ENCODE measurements at places on chromosomes 5 and 9.

DNA sequence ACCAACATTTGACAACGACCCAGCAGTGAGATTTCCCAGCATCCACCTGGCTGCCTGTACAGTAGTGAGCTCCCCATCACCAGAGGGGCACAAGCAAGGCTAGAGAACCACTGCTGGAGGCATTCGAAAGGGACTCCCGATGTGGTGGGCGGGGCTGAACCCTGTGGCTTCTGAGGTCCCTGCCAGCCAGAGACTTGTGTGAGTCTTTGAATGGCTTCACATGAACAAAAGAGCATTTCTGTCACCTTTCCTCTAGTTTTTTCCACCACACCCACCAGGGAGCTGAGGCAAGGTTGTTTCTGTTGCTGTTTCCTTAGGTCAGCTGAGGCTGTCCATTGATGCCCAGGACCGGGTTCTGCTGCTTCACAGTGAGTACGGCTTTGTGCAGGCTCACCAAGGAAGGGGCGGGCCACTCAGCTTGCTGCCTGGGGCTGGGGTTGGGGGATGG, 15.7 kb downstream of the RGS3 start:
- no peak for DNase-seq

GRCh38 chr5:126004636-126005035, 418.6 kb upstream of the GRAMD2B start:
- no peak for DNase-seq

- peak; percentile 2 for DNase-seq
Measured at GRCh38 chr5:37248421-37248969, 681 bp downstream of the CPLANE1 start.

- no peak for DNase-seq
Measured at GRCh38 chr5:181163487-181164075, 16.2 kb downstream of the OR2V2 start.

- no peak for DNase-seq
Measured at GRCh38 chr5:53991942-53992341, 318.4 kb downstream of the ARL15 start.

GRCh38 chr5:122402955-122403685, 91.1 kb downstream of the SNCAIP start:
- DNase-seq: no peak

- DNase-seq: no peak
Measured at GRCh38 chr9:131395157-131396098, 1.5 kb downstream of the PRRC2B start.

- no peak for DNase-seq
Measured at GRCh38 chr5:180294411-180294810, 2.5 kb upstream of the MAPK9 start.

DNA sequence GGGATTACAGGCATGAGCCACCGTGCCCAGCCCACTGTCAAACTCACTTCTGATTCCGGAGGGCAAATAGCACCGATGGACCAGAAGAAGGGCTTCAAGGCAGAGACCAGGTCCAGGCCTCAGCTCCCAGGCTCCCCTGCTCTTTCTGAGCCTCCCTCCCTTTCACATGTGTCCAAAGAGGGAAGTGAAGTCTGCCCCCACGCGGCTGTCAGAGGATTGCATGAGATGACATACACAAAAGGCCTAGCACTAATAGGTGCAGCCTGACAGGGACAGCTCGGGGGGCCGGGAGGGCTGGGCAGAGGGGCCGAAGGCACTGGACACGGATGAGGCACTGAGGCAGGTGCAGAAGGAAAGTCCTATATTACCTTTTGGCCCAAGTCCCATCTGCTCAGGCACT, 16.1 kb downstream of the FBP1 start:
- DNase-seq: no peak

DNA sequence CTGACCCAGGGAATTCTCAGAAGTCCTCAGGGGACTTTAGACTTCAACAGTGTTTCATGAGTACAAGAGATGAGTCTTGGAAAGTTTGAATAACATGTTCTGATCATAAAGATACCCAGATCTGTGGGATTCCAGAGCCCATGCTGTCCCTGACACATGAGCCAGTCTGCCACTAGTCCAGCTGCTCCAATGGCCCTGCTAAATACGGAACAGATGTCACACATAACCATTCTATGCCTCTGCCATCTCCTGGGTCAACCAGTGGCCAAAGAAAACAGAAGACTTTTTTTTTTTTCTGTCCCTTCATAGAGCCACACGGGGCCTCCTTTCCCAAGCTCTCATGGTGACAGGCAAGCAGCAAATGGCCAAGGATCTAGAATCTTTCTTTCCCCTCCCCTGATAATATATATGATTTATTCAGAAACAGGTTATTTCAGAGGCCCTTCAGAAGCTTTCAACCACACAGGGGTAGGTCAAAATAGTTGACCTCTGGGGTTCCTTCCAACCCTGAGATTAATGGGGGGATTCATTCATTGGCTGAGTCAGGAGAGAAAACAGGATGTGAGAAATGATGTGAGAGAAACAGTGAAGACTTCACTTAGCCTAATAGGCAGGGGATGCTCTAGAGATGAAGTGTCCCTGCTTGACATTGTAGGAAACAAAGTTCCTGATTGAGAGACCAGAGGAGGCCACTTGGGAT, 367.7 kb downstream of the CDK5RAP2 start:
- DNase-seq: no peak

- peak; percentile 21 for DNase-seq
Measured at GRCh38 chr5:32443145-32443540, 1.4 kb downstream of the ZFR start.

DNA sequence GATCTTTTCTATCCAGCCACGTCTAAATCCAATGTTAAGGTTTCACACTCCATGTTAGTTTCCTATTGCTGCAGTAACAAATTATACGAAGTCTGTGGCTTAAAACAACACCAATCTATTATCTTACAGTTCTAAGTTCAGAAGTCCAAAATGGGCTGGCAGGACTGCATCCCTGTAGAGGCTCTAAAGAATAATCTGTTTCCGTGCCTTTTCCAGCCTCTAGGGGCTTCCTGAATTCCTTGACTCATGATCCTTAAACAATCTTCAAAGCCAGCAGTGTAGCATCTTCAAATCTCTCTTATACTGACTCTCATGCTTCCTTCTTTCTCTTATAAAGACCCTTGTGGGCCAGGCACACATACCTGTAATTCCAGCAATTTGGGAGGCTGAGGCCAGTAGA, 6.8 kb downstream of the PLGRKT start:
- no peak for DNase-seq

DNA sequence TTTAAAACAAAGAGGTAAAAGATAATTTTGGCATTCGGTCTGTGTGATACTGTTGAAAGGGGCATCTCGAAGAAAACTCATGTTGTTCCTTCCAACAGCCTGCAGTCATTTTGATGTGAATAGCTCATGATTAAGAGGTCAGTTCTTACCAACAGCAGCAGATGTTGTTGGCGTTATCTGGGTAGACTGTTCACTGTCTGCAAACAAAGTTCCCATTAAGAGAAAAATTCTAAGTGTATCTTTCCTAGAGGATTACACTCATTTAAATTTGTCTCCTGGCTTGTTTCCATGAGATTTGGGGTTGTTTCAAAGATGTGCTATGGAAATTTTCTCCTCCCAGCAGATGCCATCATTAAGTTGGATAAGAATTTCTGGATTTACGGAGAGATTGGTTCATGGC, 138.2 kb upstream of the RORB start:
- no peak for DNase-seq

GRCh38 chr9:87223392-87224246, 274.0 kb upstream of the DAPK1 start:
- no peak for DNase-seq

DNA sequence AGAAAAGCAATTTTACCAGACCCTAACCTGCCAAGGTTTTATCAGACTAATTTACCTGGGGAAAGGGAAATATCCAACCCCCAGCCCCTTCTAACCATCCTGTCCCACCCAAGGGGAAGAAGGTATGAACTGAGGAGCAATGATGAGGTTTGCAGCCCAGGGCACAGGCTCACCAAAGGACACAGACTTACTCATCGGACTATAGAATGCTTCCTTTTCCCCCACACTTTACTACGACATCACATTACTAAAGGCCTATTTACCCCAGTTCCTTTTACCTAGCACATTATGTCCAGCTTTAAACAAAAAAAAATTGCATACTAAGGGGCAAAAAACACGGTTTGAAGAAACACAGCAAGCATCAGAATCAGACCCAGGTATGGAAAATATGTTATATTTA, 94.1 kb upstream of the FST start:
- DNase-seq: no peak

GRCh38 chr5:122311961-122312590, at the start of gene SNCAIP:
Gene SNCAIP (plus strand): TSS chr5:122312237. CDS start chr5:122391135, 78,898 bp downstream.
- peak; percentile 22 for DNase-seq

GRCh38 chr5:136242611-136243010, 49.6 kb upstream of the SMIM32 start:
- DNase-seq: no peak

GRCh38 chr5:71834601-71835000, 115.5 kb downstream of the CARTPT start:
- no peak for DNase-seq

- DNase-seq: no peak
Measured at GRCh38 chr9:120872791-120873502, 4.0 kb downstream of the PHF19 start.

- no peak for DNase-seq
Measured at GRCh38 chr9:77016526-77017504, 2.6 kb upstream of the FOXB2 start.

- no peak for DNase-seq
Measured at GRCh38 chr5:172003746-172004145, 2.7 kb downstream of the FBXW11 start.

DNA sequence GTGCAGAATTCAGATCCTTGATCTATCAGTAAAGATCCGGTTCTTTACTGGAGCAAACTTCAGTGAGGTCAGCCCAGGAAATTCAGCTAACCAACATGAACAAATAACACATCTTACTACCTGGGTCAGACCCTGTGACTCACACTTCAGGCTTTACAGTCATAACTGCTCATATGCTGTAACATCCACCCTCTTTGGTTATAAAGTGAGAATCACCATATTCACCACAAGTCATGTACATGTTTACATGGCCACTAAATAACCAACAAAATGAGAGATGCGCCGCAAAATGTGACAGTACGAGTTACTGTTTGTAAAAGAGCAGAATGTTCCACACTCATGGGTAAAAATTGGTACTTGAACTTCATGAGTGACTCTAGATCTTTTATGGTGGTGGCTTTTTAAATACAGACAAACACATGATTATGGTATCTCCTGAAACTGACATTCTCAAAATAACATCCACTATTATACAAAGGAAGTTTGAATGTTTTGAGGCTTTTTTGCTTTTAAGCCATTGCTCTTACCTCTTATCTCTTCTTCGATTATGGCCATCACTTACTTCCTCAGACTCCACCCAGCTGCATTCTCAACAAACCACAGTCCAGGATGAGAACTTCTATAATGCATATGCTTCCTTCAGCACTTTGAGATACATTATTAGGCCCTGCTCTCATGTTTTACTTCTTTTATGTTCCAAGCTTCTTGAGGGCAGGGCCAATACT, 516.6 kb downstream of the RAB3C start:
- no peak for DNase-seq

- no peak for DNase-seq
Measured at GRCh38 chr5:854966-855743, 4.4 kb upstream of the ZDHHC11 start.

GRCh38 chr5:173513521-173513991, 102.9 kb downstream of the BOD1 start:
- no peak for DNase-seq

DNA sequence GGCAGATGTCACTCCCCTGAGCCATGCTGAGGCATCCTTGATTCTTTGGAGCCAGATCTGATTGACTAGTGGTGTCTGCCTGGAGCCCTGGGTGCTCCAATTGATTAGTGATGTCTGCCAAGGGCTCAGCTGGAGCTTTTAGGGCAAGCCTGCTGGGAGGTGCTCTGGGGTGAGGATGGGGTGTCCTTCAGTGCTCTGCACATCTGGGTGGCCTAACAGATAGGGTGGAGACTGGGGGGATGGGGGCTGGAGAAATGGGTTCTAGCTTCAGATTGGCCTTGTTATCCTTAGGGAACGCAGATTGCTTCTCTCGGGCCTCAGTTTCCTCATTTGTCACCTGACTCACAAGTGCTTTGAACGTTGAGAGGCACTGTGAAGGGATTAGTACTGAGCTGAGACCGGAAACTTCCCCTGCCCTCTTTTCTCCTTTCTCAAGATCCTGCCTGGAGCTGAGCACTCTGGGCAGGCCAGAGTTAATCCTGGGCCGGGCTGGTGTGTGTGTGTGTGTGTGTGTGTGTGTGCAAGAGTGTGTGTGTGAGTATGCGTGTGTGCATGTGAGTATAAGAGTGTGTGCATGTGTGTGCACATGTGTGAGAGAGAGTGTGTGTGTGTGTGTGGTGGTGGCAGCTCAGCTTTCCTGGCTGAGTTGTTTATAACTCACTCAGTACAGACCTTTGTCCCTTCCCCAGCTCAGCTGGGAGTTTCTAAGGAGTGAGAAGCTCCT, 5.6 kb upstream of the IER5L start:
- DNase-seq: no peak

GRCh38 chr9:1173211-1173610, 123.1 kb downstream of the DMRT2 start:
- no peak for DNase-seq

DNA sequence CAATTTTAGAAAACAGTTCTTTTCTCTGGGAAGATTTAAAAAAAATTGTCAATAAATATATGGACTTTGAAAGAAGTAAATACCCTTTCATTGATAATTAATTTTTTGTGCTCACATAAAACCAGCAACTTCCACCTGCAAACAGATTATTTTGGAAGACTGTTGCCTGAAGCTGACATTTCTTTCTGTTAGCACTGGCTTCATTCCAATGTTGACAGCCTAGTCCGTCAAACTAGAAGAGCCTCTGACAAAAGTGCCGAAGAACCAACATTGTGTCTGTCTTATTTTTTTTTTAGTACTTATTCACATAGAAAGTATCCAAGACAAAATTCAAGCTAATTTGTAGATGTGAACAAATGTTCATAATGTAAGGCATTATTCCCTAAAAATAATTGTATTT, 108.6 kb upstream of the TMEM161B start:
- no peak for DNase-seq

DNA sequence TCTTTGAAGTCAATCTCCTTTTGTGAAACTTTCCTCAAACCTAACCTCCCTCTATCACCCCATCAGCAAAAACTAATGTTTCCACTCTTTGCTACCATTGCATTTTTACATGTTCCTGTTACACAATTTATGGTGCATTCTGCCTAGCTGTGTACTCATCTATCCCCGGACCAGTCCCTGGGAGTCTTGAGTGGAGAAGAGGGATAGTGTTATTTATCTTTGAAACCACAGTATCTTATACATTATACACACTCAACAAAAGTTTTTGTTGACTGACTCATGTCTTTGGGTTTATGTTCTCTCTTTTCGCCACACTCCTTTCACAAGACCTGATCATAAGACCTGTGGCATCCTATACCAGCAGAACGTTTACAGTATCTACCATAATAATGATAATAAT, 26.4 kb downstream of the TNFAIP8 start:
- no peak for DNase-seq

GRCh38 chr9:77764894-77765780, 117.0 kb upstream of the GNA14 start:
- no peak for DNase-seq

DNA sequence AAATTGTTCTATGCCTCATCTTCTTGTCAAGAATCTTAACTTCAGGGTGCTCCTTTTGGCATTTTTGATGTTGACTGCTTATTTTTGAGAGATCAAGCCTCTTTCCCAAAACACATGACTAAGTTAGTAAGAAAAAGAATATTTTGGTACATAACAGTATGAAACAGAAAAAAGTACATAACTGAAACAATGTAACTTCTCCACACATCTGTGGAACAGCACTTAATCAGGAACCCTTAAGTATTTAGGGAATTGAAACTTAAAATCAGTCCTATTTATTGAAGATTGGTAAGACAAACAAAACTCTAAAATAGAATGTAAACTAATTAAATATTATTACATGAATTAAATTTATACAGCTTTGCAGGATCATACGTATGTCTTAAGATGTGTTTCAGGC, 103.4 kb downstream of the MELK start:
- DNase-seq: no peak
